Activated naive CD4-positive, alpha-beta T cell treated with anti-CD3 and anti-CD28 coated beads, Interleukin-2, amount 10 ng/mL, durations not matched to agents 7 days and 5 days (primary cell): ENCODE measurements at places on chromosomes 11 and 22.
A peak's percentile ranks its signal among the peaks of the same experiment; 100 is the strongest.

- H3K27ac ChIP-seq: no peak overlapping the region
- no peak overlapping the region for H3K4me3 ChIP-seq
- peaks cover 6% of the 10 kb centered on the region for H3K4me1 ChIP-seq
- no peaks in the 10 kb centered on the region for H3K36me3 ChIP-seq
Measured at GRCh38 chr22:22154040-22154439, 90.5 kb upstream of the VPREB1 start.

GRCh38 chr11:37533830-37534229 lies 935.8 kb upstream of the RAG2 start:
- no peak for DNase-seq
- H3K4me1 ChIP-seq: no peaks in the 10 kb centered on the region
- no peak overlapping the region for H3K4me3 ChIP-seq

- H3K4me1 ChIP-seq: no peaks in the 10 kb centered on the region
- H3K27ac ChIP-seq: no peak overlapping the region
- DNase-seq: no peak
- no peak overlapping the region for H3K4me3 ChIP-seq
Measured at GRCh38 chr22:35085621-35086020, 19.7 kb downstream of the ISX start.

GRCh38 chr11:81207421-81208054 lies 1526.1 kb downstream of the FAM181B start:
- no peak for DNase-seq
- H3K36me3 ChIP-seq: no peaks in the 10 kb centered on the region
- H3K4me3 ChIP-seq: no peak overlapping the region
- H3K4me1 ChIP-seq: no peaks in the 10 kb centered on the region
- no peaks in the 10 kb centered on the region for H3K27me3 ChIP-seq

- H3K27ac ChIP-seq: no peak overlapping the region
- no peak overlapping the region for H3K4me3 ChIP-seq
- H3K4me1 ChIP-seq: peaks cover 37% of the 10 kb centered on the region
- no peak for DNase-seq
Measured at GRCh38 chr22:21855676-21856075, 11.8 kb downstream of the MAPK1 start.

GRCh38 chr11:134508219-134508990 lies 96.4 kb upstream of the B3GAT1 start:
- no peaks in the 10 kb centered on the region for H3K36me3 ChIP-seq
- H3K27ac ChIP-seq: no peak overlapping the region
- H3K4me3 ChIP-seq: no peak overlapping the region
- peak; percentile 10 for DNase-seq

GRCh38 chr11:128948583-128948982 lies 5.9 kb upstream of the TP53AIP1 start:
- H3K4me3 ChIP-seq: no peak overlapping the region
- H3K36me3 ChIP-seq: no peaks in the 10 kb centered on the region
- DNase-seq: no peak

DNA sequence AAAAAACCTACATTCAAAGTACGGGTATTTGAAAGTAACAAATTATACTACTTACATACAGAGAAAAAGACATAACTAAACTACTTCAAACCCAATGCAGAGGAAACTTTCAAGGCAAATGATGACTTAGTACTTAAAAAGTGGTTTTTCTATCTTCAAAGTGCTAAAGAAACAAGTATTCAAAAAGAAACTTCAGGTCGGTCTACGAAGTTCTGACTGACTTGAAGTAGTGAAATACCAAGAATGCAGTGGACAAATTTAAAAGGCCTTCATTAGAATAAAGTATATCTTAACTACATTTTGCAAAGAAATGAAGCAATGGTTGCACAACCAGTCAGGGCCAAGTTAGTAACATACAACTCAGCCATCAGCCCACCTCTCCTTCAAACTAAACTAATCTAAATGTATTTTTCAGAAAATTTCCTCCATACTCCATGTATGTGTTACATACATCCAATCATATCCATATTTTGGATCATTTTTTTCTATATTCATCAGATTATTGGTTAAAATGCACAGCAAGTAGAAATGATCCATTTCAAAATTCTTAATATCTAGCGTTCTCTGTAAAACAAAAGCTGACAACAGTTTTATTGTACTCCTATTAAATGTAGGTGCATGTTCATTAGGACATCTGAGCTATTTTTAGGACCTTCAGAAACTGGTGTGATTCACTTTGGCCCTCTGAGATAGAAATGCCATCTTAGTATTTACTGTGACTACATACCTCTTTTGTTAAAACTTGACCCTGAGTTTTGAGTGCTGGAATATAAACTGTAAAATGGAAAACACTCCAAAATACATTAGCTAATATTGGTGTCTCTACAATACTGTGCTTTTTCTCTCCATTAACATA lies 49.9 kb downstream of the BIRC2 start:
- H3K36me3 ChIP-seq: peaks cover 52% of the 10 kb centered on the region
- H3K27ac ChIP-seq: peak overlapping the region; percentile 60
- no peak for DNase-seq
- H3K4me3 ChIP-seq: no peak overlapping the region

GRCh38 chr11:126573325-126573978 lies 218.0 kb downstream of the ST3GAL4 start:
- DNase-seq: no peak
- H3K36me3 ChIP-seq: no peaks in the 10 kb centered on the region
- H3K27ac ChIP-seq: no peak overlapping the region
- H3K4me3 ChIP-seq: no peak overlapping the region
- no peaks in the 10 kb centered on the region for H3K4me1 ChIP-seq

DNA sequence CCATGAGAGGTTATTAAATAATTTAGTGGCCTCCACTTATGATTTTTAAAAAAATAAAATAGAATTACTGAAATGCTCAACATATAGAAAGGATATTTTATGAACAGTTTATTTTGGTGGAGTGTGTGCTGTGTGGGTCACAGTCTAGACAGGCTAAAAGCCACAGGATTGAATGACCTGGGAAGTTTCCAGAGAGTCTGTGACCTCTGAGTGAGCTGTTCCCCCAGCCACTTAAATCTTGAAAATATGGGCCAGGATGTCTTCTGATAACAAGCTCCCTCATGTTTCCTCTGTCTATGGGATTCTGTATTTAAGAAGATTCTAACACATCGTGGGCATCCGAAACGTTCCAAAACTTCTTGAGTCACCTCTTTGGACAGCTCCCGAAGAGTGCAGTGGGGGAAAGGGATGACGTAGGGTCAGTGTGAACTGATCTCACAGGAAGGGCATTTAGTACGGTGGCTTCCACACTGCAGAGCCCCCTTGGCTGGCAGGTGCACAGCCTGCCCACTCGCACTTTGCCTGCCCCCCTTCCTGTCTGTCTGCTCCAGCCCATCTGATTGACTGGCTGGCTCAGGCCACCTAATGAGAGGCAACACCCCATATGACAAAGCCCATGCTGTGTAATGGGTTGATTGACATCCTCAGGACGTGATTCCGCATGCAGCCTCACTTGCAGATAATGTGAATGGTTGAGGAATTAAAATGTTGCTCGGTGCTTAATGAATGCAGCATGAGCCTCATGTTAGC lies 97.4 kb downstream of the NTM start:
- peaks cover 7% of the 10 kb centered on the region for H3K27me3 ChIP-seq
- no peaks in the 10 kb centered on the region for H3K36me3 ChIP-seq
- DNase-seq: no peak
- H3K4me1 ChIP-seq: no peaks in the 10 kb centered on the region

- no peak overlapping the region for H3K4me3 ChIP-seq
- H3K27ac ChIP-seq: no peak overlapping the region
- H3K27me3 ChIP-seq: peaks cover 52% of the 10 kb centered on the region
- peaks cover 20% of the 10 kb centered on the region for H3K4me1 ChIP-seq
- no peaks in the 10 kb centered on the region for H3K36me3 ChIP-seq
Measured at GRCh38 chr22:24502034-24502433, 6.9 kb downstream of the UPB1 start.

GRCh38 chr11:36048496-36049247 lies 104.8 kb downstream of the LDLRAD3 start:
- H3K27ac ChIP-seq: no peak overlapping the region
- no peak overlapping the region for H3K4me3 ChIP-seq
- H3K27me3 ChIP-seq: no peaks in the 10 kb centered on the region
- H3K4me1 ChIP-seq: no peaks in the 10 kb centered on the region

DNA sequence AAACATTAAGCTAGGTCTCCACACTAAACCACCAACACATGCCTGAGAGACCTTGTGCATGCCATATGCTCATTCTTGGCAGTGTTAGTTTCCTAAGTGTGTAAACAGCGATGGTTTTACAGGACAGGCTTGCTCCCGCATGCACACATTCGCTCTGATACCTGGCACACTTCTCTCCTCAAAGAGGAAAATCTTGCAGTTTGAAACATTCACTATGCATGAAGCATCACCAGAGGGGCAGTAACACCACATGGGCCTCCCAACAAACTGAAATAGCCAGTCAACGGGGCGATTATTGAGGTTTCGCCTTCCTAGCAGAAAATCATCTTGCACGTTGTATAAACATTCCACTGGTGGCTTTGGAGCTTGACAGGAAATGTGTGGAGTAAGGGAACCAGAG lies 52.6 kb downstream of the ABTB2 start:
- no peak for DNase-seq
- no peak overlapping the region for H3K27ac ChIP-seq
- H3K27me3 ChIP-seq: peaks cover 8% of the 10 kb centered on the region

- H3K4me1 ChIP-seq: peaks cover 13% of the 10 kb centered on the region
- H3K27me3 ChIP-seq: peaks cover 99% of the 10 kb centered on the region
- peak; percentile 70 for DNase-seq
- H3K4me3 ChIP-seq: peak within 1 kb of the TSS; percentile 85
- H3K27ac ChIP-seq: peak within 1 kb of the TSS; percentile 24
Measured at GRCh38 chr11:114059278-114059983, at the start of gene ZBTB16. ZBTB16 (plus strand) TSS chr11:114059711; CDS start chr11:114063301, 3,590 bp downstream.

GRCh38 chr11:82195283-82195682 lies 538.4 kb downstream of the FAM181B start:
- no peaks in the 10 kb centered on the region for H3K4me1 ChIP-seq
- DNase-seq: no peak
- no peak overlapping the region for H3K27ac ChIP-seq
- no peaks in the 10 kb centered on the region for H3K36me3 ChIP-seq
- no peaks in the 10 kb centered on the region for H3K27me3 ChIP-seq
